ENCODE measurements at places on chromosomes 13 and 19. TPM values are rescaled to one million over a fixed set of nuclear protein-coding genes. Genes with fewer than 3 reads are reported as not detected.

PNMA8C gene
- not detected for polyA plus RNA-seq

DNA sequence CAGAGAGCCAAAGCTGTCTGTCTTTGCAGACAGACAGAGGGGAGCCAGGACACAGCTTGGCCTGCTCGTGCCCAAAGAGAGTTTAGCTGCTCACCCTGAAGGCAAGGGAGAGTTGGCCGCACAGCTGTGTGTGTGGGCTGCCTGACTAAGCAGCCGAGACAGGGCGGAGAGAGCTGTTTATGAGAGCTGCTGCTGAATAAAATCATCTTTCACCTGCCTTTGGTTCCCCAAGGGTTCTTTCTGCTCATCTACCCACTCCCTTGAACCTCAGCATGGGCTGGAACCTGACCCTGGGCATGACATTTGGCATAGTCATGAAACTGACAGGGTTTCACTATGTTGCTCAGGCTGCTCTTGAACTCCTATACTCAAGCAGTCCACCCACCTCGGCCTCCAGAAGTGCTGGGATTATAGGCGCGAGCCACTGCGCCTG, 98.2 kb downstream of the RBM26 start:
- no peak for DNase-seq

ZNF547 gene
- 1.9 TPM for polyA plus RNA-seq

- DNase-seq = no peak
Measured at GRCh38 chr13:38024431-38024830, 154.9 kb upstream of the TRPC4 start.

GRCh38 chr13:102977471-102977870, 88.7 kb downstream of the SLC10A2 start:
- no peak for DNase-seq

DMKN gene
- 1.6 TPM for polyA plus RNA-seq

DNA sequence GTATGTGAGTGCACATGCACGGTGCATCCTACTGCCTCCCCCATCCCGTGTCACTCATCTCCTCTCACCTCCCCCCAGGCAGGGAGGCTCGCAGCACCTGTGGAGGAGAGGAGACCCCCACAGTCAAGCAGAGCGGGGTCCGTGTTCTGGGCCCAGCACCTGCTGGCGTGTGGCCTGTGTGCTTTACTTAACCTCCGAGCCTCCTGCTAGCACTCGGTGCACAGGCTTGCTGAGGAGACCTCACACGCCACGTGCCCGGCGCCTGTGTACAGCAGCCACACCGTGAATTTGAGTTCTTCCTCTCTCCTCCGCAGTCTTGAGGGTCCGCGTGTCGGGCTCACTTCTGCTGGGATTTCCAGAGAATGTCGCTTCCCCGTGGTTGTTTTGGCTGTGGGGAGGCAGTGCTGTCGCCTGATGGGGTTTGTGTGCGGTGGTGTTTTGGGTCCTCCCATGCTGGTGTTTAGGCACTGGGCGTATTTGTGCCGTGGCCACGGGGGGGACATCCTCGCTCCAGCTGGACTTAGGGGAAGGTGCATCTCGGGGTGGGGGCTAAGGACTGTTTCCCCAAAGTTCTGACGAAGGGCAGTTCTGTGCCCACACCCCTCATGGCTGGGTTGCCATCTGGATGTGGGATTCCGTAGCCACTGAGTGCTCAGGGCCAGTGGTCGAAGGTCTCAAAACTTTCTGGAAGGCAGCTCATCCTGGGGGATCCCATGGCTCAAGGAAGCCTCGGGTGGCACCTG, 34.8 kb upstream of the TMEM255B start:
- DNase-seq = no peak

Measured in CD4-positive, CD25-positive, alpha-beta regulatory T cell (primary cell).